ENCODE measurements at places on chromosomes 3 and 15.

- DNase-seq, result peak; percentile 73
These were observed 71.5 kb upstream of the PLXNA1 start for GRCh38 chr3:126911162-126912026.

DNA sequence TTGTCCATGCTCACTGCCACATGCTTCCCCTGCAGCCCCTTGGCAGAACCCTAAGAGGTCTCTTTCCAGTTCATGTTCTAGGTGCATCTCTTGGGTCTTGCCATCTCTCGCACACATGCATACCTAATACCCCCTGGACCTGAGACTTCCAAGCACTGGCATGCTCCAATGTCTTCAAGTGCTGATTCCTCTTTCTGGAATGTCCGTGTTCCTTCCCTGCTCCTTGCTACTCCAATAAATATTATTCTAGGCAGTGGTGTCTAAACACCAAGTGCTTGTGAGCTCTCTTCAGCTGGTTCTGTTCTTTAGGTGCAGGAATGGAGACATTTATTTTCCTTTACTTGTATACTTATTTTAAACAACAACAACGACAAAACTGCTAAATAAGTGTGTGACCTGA, 370.1 kb downstream of the LPP start:
- no peak for DNase-seq

DNA sequence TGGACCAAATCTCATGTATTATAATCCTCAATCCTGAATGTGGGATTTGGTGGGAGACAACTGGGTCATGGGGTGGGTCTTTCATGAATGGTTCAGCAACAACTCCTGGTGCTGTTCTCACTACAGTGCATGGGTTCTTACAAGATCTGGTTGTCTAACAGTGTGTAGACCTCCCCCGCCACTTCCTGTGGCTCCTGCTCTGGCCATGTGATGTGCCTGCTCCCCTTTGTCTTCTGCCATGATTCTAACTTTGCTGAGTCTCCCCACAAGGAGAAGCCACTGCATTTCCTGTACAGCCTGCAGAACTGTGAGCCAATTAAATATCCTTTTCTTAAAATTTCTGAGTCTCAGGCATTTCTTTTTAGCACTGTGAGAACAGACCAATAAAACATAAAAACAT, 557.5 kb downstream of the GOLGA6L6 start:
- DNase-seq, result no peak

GRCh38 chr3:140128631-140129030, 193.6 kb downstream of the CLSTN2 start:
- peak; percentile 6 for DNase-seq

- no peak for DNase-seq
These were observed 196.5 kb upstream of the NAALADL2 start for GRCh38 chr3:174662653-174663052.

DNA sequence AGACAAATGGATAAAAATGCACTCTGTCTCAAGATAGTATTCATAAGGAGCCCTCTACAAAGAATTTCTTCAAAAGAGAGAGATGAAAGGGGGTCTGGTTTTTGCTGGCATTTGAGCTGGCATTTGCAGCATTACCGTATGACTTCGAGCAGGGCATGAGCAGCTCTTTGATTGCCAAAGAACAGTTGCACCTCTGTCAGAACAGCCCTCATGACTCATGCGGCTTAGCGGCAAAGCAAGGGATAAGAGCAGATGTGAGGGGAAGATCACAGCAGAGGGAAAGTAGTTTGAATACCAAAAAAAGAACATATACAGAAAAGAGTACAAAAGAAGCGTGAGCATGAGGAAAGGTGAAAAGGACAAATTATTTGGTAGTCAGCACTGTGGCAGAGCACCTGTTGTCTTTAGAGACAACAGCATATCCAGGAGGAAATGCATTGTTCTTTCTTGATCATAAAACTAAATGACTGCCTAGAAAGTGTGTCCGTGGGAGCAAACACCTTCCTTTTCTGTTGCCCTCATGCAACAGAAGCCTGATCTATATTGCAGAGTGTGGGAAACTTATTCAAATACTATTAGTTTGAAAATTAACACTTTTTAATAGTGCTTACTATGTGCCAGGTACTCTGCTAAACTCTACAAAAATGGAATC, 80.5 kb upstream of the SLC24A5 start:
- DNase-seq, result no peak

DNA sequence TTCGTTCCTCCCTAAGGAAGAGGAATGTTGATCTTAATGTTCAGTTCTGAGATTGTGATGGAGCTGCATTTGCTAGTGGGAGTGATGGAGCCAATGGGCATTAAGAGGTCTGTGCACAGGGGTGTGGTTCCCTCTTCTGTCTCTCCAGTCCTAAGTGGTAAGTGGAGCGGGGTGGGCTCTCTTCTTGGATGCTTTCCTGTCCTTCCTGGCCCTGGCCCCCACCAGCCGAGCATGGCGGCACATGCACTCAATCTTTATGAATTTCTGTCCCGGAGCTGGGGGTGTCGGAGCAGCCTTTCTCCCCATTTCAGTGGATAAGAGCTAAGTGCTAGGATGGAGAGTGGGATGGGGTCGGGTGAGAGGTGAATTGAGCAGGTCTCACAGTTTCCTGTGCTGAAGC, 37.6 kb upstream of the ADCY5 start:
- DNase-seq, result no peak
